NCI-H345 (cell line): ENCODE measurements at places on chromosomes 7 and 10.

- no peak for DNase-seq
Measured at GRCh38 chr10:90939648-90940047, 18.8 kb upstream of the ANKRD1 start.

DNA sequence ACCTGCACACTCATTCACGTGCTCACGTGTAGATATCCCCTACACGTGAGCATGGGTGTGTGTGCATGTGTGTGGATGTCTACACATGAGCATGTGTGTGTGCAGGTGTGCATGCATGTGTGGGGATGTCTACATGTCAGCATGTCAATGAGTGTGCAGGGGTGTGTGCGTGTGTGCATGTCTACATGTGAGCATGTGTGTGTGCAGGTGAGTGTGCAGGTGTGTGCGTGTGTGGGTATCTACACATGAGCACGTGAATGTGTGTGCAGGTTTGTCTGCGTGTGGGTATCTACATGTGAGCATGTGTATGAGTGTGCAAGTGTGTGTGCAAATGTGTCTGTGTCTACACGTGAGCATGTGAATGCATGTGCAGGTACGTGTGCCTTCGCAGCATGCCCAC lies 274.8 kb downstream of the PTPRN2 start:
- no peak for DNase-seq

GRCh38 chr7:44974549-44974948 lies 4.3 kb downstream of the MYO1G start:
- DNase-seq: peak; percentile 96

- DNase-seq: peak; percentile 44
Measured at GRCh38 chr7:111098011-111098925, 7.3 kb downstream of the LRRN3 start.

DNA sequence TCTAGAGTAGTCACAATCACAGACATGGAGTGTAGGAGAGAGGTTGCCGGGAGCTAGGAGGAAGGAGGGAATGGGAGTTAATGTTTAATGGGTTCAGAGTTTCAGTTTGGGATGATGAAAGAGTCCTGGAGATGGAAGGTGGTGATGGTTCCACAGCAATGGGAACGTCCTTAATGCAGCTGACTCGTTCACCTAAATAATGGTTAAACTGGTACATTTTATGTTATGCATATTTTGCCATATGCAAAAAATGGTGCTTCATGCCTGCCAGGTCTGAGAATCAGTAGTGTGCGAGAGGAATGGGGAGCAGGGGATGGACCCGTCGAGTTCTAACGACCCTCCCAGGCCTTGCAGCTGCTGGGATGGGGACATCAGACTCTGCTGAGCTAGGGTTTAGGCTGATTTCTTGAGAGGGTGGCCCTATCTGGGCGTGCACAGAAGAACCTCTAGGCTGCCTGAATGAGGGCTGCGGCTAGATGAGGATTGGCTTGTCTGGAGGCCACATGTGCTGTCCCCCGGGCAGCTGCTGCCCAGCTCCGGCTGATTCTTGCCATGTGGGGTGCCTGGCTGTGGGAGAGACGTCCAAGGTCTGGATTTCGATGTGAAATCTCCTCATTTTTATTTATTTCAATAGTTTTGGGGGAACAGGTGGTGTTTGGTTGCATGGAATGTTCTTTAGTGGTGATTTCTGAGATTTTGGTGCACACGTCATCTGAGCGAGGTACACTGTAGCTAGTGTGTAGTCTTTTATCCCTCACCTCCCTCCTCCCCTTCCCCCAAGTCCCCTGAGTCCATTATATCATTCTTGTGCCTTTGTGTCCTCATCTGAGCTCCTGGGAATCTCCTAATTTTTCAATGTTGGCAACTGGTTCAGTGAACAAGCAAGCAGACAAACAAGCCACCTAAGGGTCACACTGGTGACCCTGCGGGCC lies 116.0 kb downstream of the GRK5 start:
- DNase-seq: no peak

- no peak for DNase-seq
Measured at GRCh38 chr7:36851382-36851781, 127.1 kb upstream of the AOAH start.

- no peak for DNase-seq
Measured at GRCh38 chr10:3325954-3326750, 153.6 kb upstream of the PITRM1 start.

- DNase-seq: no peak
Measured at GRCh38 chr7:155228894-155229293, 68.8 kb upstream of the INSIG1 start.

DNA sequence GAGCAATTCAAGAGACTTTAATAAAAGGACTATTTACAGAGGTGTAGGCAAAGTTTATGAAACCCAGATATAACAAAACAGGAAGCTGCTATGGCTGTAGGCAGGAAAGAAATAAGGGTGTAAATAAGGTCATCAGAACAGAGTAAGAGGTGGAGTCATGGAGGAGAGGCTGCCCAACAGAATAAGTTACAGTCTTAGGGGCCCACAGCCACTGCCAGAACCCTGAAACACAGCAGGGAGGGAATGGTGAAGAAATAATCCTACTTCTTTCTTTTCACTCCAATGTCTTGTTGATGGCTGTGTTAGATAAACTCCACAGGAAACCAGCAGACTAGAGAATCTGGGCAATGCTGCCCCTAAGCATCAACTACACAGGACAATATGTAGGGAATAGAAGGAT lies 155.8 kb upstream of the TAC1 start:
- no peak for DNase-seq

GRCh38 chr10:27192284-27192683 lies 37.1 kb downstream of the MASTL start:
- DNase-seq: no peak

GRCh38 chr7:105319578-105319977 lies 69.1 kb downstream of the SRPK2 start:
- no peak for DNase-seq

DNA sequence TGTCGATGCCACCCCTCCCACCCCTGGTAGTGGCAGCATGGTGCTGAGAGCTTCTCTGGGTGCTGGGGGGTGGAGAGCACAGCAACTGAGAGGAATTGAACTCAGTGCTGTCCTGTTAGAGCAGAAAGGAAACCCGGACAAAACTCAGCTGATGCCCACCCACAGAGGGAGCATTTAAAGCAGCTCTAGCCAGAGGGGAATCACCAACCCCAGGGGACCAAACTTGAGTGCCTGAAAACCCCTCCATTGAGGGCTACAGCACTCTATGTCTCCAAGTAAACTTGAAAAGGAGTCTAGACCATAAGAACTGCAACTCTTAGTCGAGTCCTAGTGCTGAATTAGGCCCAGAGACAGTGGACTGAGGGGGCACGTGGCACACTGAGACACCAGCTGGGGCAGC lies 16.8 kb upstream of the FOXI2 start:
- no peak for DNase-seq

DNA sequence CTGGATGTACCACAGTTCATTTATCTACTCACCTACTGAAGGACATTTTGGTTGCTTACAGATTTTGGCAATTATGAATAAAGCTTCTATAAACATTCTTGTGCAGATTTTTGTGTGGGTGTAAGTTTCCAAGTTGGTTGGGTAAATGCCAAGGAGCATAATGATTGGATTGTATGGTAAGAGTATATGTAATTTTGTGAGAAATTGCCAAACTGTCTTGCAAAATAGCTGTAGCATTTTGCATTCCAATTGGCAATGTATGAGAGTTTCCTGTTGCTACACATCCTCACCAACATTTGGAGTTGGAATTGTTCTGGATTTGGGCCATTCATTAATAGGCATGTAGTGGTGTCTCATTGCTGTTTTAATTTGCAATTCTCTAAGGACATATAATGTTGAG lies 33.9 kb upstream of the HYAL4 start:
- no peak for DNase-seq

GRCh38 chr7:148700661-148701064 lies 2.0 kb downstream of the CUL1 start:
- DNase-seq: no peak

DNA sequence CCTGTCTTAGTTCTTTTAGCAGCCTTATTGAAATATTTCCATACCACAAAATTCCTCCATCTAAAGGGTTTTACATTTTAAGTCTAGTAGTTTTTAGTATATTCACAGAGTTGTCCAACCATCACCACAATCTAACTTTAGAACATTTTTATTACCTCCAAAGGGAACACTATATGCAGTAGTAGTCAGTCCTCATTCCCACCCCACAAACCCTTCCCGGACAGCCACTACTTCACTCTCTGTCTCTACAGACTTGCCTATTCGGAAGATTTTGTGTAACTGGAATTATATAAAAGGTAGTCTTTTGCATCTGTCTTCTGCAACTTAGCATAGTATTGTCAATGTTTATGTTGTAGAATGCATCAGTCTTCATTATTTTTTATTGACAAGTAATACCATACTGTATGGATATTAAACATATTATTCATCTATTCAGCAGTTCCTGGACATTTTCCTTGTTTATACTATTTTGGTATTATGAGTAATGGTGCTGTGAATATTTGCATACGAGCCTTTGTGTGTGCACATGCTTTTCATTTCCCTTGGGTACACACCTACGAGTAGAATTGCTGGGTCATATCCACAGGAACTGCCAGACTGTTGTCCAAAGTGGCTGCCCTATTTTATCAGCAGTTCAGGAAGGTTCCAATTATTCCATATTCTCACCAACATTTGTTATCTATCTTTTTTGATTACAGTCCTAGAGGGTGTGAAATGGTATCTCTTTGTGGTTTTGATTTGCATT lies 60.9 kb upstream of the LANCL2 start:
- DNase-seq: no peak

GRCh38 chr7:132871419-132871818 lies 210.5 kb downstream of the CHCHD3 start:
- no peak for DNase-seq

DNA sequence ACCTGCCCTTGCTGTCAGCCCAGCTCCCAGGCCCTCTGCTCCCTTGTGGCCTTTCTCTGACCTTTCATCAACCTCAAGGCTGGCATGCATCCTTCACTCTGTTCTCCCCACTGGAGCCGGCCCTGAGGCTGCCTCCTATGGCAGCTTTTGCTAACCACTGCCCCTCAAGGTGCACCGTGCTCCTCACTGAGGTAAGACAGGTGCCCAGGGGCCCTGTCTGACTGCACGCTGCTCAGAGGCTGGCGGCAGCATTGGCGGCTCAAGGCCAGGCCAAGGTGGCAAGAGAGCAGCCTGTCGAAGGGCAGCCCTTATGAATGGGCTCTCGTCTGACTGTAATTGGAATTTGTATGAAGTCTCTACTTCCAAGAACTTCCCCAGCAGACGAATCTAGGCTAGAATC lies 172.6 kb downstream of the ZNF248 start:
- DNase-seq: no peak

DNA sequence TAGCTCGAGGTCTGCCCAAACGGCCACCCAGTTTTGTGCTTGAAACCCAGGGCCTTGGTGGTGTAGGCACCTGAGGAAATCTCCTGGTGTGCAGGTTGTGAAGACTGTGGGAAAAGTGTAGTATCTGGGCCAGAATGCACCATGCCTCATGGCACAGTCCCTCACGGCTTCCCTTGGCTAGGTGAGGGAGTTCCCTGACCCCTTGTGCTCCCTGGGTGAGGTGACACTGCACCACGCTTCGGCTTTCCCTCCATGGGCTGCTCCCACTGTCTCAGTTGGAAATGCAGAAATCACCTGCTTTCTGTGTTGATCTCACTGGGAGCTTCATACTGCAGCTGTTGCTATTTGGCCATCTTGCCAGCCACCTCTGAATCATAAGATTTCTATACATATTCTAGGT lies 62.4 kb upstream of the CDK6 start:
- DNase-seq: no peak

GRCh38 chr7:646487-646886 lies 80.0 kb upstream of the DNAAF5 start:
- DNase-seq: no peak

GRCh38 chr7:106864298-106865081 lies 592 bp upstream of the PIK3CG start:
- DNase-seq: no peak

GRCh38 chr7:88046839-88047573 lies 113.0 kb downstream of the ADAM22 start:
- DNase-seq: no peak

DNA sequence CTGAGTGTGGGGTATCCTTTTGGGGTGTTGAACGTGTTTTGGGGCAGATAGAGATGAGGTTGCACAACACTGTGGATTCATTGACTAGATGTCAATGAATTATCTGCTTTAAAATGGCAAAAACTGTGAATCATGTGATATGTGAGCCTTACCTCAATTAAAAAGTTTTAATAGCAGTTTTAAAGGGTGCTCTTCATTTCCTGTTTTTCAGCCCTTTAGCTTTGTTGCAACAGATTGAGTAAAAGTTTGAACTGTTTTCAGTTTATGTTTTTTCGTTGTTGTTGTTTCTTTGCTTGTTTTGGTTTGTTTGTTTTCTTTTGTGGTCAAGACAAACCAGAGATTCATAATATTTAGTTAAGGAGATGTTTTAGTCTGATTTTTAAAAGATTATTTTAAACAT lies 9.4 kb downstream of the TAS2R41 start:
- DNase-seq: no peak

DNA sequence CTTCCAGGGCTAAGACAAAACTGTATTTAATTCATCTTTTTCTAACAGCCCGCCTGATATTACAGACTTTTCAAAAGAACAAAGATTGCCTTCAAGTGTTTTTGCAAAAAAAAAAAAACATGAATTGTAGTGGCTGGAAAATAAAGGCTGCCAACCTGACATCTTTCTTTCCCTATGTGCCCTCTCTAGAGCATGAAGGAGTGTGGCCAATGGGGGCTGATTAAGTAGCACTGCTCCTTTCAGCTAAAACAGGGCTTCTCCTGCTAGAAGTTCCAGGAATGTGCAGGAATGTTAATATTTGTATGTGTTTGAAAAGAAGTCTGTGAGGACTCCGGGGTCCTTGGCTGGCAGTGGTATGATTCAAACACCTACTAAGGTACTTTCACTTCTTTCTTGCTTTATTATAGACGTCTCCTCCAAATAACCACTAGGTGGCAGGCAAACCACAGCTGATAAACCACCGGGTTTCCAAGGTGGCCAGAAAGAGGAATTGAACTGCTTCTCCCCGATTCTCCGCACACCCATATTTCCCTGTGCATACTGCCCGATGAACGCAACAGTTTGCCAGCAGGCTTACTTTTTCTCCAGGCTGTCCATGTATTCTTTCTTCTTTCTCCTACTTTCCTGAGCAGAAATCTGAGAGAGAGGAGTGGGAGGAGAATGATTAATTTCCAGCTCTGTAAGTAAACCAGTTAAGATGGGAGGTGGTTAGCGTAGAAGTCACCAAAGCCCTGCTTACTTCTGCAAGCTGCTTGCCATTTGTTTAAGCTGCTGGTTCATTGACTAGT lies 56.8 kb upstream of the DGKI start:
- DNase-seq: peak; percentile 78

DNA sequence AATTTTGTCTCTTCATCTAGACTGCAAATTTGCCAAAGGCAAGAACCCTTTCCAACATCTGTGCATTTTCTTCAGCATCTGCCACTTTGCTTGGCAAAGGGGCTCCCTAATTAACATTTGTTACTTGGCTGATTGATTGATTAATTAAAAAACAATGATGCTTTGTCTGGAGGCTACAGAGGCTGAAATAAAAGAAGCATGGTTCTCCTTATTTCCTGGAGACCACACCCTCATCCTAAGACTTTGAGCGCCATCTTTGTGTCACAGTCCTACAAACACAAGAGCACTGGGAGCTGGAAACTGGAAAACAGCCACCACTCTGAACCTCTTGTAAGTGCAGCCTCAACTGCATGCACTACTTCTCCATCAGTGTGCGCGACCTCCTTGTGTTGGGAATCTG lies 189.2 kb downstream of the C7orf25 start:
- no peak for DNase-seq
